ENCODE measurements at places on chromosomes 5 and 9.
A peak's percentile ranks its signal among the peaks of the same experiment; 100 is the strongest.

- DNase-seq: no peak
These were observed 548.9 kb upstream of the CLINT1 start for GRCh38 chr5:158407824-158408195.

GRCh38 chr9:133576875-133577736 is 32.1 kb downstream of the FAM163B start:
- no peak for DNase-seq

- no peak for DNase-seq
These were observed 28.4 kb downstream of the NEURL1B start for GRCh38 chr5:172669386-172670004.

- DNase-seq: no peak
These were observed 146.3 kb downstream of the ERCC6L2 start for GRCh38 chr9:96021551-96022444.

DNA sequence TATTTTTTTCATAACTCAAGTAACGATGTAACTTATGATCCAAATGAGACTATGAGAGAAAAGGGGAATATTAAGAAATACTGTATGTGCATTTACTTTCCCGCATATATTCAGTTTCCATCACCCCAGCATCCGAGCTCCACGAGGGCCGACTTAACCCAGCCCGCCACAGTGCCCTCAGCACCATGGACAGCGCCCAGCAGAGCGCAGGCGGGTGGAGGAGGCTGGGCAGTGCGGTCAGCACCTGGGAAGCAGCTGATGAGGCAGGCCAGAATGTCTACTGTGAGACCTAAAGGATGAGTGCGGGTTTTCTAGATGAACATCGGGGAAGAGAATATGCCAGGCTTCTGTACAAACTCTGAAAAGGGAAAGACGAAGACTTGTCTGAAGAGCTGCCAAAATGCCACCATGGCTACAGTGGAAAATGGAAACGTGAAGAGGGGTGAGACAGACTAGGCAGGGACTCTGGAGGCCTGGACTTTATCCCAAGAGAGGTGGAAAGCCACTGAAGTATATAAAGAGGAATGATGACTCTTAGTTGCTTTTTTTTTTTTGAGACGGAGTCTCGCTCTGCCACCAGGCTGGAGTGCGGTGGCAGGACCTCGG is 34.5 kb upstream of the MED27 start:
- DNase-seq: peak; percentile 51

GRCh38 chr5:60578315-60578714 is 121.7 kb downstream of the DEPDC1B start:
- no peak for DNase-seq

DNA sequence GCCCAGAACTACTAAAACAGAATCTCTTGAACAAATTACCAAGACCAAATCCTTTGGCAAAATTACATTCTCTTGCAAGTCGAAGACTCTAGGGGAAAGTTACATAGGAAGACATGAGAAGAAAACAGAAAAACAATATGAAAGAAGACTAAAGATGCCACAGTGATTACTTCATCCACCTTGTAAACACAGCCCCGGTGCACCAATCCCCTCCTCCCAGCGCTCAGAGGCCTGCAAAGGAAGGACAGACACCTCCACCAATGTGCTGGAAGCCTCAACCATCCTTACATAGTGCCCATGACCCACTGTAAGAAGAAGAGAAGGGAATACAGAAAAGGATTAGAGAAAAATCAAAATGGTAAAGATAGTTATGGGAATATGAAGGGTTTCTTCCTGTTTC is 218.5 kb downstream of the SPOCK1 start:
- DNase-seq: no peak

DNA sequence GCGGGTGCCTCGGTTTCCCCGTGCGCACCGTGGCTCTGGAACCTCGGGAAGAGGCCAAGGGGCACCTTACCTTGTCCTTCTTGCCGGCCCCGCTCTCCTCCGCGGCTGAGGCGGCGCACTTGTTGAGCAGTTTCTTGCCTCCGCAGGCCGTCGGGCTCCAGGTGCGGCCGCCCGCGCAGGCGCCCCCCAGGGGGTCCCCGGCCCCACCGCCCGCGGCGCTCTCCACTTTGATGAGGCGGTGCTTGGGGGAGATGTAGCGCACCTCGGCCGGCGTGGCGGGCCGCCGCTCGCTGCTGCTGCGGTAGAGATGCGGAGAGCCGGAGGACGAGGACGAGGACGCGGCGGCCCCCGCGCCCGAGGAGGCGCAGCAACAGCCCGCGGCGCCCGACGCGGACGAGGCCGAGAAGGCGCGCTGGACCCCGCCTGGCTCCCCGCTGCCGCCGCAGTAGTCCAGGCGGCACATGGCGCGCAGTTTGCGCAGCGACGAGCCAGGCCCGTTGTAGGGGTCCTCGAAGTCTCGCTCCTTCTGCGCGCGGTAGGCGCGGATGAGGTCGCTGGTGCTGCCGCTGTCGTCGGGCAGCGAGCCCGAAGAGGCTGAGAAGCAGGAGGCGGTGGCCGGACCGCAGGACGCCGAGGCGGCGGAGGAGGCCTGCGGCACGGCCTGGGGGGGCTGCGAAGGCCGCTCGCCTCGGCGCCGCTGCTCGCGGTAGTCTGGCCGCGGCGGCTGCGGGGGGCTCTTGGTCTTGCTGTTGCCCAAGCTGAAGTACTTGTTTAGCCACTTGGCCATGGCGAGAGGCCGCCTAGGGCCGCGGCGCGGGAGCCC is 957 bp downstream of the SHB start:
- no peak for DNase-seq

- no peak for DNase-seq
These were observed 200.3 kb downstream of the HSPA4 start for GRCh38 chr5:133252133-133252480.

- no peak for DNase-seq
These were observed 68.3 kb downstream of the SERINC5 start for GRCh38 chr5:80187421-80188090.

DNA sequence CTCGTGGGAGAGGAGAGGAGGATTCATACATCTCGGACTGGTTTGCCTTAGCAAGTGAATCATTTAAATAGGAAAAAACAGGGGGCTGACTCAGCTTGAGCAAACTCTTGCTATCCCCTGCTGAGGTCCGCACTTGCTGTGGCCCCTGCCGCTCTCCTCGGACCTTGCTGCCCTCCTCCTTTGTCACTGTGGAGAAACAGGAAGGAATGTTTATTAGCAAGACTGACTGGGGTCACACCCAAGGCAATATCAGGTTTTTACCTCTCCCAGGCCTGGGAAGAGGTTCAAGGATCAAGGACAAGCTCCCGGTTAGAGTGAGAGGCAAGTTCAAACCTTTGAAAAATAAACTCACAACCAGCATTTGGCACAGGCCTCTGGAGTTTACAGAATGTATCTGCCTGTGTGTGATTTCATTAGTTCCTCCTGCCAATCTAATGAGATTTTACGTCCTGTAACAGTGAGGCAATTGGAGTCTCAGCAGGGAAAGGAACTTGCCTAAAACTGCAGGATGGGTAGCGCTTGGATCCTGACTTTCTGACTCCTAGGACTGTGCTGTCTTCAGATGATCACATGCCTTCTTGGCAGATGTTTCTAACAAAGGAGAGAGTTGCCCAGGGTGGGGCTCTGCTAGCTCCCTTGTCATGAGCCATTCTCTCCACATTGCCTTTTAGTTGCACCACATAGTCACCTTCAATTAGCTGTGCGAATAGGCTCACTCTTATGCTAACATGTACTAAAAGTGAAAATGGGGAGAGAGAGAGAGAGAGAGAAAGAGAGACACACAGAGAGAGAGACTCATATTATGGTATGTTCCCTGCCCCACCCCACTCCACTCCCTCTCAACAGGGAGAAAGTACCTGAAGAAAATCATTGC is 108.6 kb upstream of the CDKN2B start:
- DNase-seq: no peak

DNA sequence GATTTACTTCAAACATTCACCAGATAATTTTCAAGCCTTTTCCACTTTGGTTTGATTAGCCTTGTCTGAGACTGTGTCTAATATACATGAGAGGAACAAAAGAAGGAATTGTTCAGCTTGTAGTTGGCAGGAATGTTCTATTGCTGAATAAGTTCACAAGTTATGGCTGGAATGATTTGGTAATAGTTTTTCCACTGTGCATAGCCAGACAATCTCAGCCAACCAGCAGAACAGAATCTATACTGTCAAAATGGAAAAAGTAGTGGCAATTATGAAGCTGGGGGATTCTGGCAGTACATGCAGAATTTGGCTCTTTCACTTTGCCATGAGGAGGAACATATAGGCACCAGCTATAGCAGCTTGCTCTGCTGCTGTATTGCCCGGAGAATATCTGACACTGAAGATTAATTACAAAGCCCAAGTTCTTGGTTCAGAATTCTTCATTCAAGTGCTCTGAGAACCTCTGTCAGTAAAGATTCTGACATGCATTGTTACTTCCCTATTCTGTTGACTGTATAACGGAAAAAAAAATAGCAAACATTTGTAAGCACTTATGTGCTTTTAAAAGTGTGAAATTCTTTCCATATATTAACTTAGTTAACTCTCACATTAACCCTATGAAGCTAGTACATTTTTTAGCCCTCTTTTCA is 150.6 kb downstream of the PRR16 start:
- no peak for DNase-seq

- no peak for DNase-seq
These were observed 499.1 kb downstream of the CDK5RAP2 start for GRCh38 chr9:120080849-120081248.
